ENCODE measurements at places on chromosomes 1 and 21.

- peak; percentile 94 for DNase-seq
Measured at GRCh38 chr1:203306089-203306964, 1.0 kb downstream of the BTG2 start.

DNA sequence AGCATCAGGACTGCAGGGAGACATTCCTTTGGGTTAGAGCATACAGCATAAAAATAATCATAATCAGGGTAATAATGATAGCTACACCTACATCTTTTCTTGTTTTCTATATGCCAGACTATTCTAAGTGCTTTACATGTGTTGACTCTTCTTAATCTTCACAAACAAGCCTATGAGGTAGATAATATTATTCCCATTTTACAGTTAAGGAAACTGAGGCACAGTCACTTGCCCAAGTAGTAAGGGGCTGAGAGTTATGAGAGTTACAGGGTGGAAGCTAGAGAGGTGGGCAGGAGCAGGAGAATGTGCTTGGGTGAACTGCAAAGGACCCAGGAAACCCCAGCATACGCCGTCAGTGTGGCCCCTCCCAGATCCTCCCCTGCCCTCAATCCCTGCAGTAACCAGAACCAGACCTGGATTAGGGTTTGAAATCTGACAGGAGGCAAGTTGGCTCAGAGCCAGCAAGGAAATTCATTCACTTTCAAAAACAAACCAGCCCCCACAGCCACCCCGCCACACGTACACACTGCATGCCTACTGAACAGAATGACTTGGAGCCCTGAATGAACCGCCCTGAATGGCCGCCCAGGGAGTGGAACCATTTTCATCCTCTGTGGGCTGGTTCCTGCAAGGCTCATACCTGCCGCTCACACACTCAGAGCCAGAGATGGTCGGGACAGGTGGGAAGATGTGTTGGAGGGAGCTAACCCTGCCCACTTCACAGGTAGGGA, 126.1 kb downstream of the TRABD2B start:
- no peak for DNase-seq

DNA sequence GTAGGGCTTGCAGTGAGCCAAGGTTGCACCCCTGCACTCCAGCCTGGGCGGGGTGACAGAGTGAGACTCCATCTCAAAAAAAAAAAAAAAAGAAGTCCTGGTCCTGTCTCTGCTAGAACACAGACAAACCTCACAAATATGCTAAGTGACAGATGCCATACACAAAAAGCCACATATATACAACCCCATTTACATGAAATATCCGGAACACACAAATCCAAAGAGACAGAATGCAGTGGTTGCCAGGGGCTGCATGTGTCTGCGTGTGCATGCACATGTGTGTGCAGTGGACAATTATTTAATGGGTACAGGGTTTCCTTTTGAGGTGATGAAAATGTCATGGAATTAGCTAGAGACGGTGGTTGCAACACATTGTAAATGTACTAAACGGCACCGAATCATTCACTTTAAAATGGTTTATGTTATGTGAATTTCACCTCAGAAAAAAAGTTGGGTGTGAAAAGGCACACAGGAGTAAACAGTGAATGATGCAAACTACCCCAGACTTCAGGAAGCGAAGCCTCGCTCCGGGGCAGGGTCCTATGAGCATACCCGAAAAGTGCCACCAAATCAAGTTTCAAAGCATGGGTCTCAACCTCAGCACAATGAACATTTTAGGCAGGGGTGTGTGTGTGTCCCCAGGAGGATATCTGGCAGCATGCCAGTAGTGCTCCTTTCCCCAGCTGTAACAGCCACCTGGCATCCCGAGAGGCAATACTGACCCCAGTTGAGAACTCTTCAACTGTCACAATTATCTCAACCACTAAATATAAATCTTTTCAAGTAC, 48.3 kb downstream of the GNB1 start:
- DNase-seq = no peak

DNA sequence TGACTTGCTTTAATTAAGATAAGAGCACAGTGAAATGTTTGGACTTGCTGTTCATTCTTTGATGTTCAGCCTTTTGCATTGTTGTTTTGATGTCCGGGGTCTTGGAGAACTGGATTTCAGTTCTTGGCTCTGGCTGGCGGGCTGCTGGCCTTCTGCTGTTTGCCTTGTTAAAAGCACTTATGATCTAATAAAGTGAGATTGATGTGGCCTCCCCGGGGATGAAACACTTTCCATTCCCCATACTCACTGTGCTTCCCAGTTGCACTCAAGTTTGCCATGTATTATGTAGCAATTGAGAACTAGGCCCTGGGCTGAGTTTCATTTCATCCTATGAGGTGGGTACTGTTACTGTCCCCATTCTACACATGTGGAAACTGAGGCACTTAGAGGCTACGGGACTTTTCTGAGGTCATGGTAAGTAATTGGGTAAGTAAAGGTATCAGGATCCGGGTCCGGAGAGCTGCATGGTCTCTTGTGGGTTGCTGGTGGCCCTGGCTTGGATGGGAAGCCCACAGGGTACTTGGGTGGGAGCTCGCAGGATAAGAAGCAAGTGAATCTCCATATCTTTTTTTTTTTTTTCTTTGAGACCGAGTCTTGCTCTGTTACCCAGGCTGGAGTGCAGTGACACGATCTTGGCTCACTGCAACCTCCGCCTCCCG, 127.7 kb upstream of the ZBTB40 start:
- no peak for DNase-seq

- no peak for DNase-seq
Measured at GRCh38 chr1:109391157-109391556, 6.6 kb downstream of the SORT1 start.

Data from psoas muscle (tissue), 8 donors.